Endothelial cell of umbilical vein (primary cell): ENCODE measurements at places on chromosomes 11 and 22. TPM values are rescaled to one million over a fixed set of nuclear protein-coding genes. Genes with fewer than 3 reads are reported as not detected.

DNA sequence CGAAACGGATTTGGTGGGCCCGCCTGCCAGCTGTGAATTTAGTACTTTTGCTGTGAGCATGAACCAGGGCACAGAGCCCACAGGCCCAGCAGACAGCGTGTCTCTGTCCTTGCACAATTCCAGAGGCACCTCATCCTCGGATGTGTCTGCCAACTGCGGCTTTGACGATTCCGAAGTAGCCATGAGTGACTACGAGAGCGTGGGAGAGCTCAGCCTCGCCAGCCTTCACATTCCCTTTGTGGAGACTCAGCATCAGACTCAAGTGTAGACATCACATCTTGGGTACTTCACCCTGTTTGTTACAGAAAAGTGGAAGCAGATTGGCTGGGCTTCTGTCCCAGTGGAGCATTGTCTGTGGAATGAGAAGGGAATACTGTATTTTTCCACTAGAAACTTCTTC lies 78.6 kb upstream of the MTNR1B start:
- H3K4me1 ChIP-seq: no peaks in the 10 kb centered on the region
- no peak for DNase-seq
- H3K27me3 ChIP-seq: no peaks in the 10 kb centered on the region
- H3K27ac ChIP-seq: no peak overlapping the region
- H3K4me3 ChIP-seq: no peak overlapping the region
- H3K36me3 ChIP-seq: no peaks in the 10 kb centered on the region

GRCh38 chr11:110095554-110095953 lies 2.4 kb downstream of the ZC3H12C start:
- H3K4me3 ChIP-seq: no peak overlapping the region
- no peaks in the 10 kb centered on the region for H3K27me3 ChIP-seq
- H3K27ac ChIP-seq: peak overlapping the region; percentile 42
- peaks cover 29% of the 10 kb centered on the region for H3K4me1 ChIP-seq
- no peaks in the 10 kb centered on the region for H3K36me3 ChIP-seq
- no peak for DNase-seq

- no peak overlapping the region for H3K4me3 ChIP-seq
- H3K27me3 ChIP-seq: no peaks in the 10 kb centered on the region
- H3K27ac ChIP-seq: peak overlapping the region; percentile 72
- DNase-seq: peak; percentile 85
- no peaks in the 10 kb centered on the region for H3K36me3 ChIP-seq
Observed at GRCh38 chr11:33942954-33943353, 51.1 kb upstream of the LMO2 start.

DNA sequence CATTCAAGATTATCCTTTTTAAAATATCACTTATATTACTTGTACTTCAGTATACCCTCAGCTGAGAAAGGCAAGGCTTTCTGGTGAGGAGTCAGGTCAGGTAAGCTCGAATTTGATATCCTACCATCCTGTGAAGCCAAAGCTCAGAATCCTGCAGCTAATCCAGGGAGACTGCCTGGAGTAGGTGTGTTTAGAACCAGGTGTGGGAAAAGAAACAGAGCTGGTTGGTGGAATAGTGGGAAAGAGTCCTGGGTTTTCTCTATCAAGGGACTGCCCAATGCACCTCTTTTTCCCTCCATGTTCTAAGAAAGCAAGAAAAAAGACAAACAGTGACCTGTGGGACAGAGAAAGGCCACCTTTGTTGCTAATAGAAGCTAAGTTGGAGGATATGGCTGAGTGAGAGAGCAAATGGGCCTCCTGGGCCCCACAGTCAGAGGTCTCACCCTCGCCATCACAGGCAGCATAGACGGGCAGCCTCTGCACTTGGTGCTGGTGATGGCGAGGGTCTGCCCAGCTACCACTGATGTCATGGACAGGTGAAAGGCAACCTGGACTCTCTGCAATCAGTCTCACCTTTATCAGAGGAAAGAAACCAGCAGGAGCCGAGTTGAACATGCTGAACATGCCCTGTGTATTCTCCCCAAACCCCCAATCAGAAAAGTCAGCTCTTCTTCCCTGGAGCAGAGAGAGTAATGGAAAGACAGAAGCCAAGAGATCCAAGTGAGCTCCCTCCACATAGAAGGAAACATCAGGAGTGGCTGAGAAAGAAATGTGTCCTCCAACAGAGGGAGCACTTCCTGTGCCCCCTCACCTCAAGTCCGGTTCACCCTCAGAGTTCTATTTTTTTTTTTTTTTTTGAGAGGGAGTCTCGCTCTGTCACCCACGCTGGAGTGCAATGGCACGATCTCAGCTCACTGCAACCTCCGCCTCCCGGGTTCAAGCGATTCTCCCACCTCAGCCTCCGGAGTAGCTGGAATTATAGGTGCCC lies 491.3 kb downstream of the BUD13 start:
- H3K36me3 ChIP-seq: no peaks in the 10 kb centered on the region
- H3K27ac ChIP-seq: no peak overlapping the region
- DNase-seq: no peak
- no peaks in the 10 kb centered on the region for H3K4me1 ChIP-seq
- H3K27me3 ChIP-seq: no peaks in the 10 kb centered on the region

DNA sequence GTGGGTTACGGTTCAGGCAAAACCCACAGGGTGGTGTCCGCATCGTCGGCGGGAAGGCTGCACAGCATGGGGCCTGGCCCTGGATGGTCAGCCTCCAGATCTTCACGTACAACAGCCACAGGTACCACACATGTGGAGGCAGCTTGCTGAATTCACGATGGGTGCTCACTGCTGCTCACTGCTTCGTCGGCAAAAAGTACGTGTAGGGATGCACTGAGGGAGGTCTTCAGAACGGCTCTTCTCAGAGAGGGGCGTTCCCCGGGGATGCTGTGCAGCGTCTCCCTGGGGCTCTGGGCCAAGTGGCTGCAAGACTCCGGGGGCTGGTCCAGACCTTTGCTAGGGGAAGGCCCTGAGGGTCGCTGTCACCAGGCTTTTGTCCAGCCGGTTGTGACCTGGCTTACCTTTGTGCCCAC lies 1.3 kb downstream of the ACR start:
- H3K27me3 ChIP-seq: no peaks in the 10 kb centered on the region
- H3K27ac ChIP-seq: no peak overlapping the region
- no peaks in the 10 kb centered on the region for H3K36me3 ChIP-seq
- no peak overlapping the region for H3K4me3 ChIP-seq

DNA sequence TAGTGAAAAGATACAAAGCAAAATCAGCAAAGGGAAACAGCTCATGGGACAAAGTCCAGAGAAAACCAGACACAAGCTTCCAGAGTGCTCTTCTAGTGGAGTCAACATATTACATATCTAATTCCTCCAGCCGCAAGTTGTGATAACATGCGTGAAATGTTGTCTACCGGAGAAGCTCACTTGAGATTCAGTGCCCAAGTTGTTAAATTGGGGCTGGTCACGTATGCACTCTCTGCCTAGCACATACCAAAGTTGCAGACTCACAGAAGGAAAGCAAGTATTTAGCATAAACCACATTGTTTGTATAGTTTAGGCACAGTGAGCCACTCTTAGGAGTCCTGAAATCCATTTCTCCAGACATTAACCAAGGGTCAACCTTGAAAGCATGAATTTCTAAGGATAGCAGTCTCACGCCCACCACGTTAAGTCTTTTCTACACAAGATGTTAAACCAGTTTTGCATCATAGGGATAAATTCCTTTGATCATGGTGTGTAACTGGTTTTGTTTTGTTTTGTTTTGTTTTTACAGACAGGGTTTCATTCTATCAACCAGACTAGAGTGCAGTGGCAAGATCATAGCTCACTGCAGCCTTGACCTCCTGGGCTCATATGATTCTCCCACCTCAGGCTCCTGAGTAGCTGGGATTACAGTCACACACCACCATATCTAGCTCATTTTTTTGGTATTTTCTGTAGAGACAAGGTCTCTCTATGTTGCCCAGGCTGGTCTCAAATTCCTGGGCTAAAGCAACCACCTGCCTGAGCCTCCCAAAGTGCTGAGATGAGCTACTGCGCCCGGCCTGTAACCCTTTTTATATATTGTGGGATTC lies 39.5 kb upstream of the EP300 start:
- DNase-seq: no peak
- H3K27ac ChIP-seq: no peak overlapping the region
- no peaks in the 10 kb centered on the region for H3K27me3 ChIP-seq
- H3K4me1 ChIP-seq: peaks cover 7% of the 10 kb centered on the region
- no peaks in the 10 kb centered on the region for H3K36me3 ChIP-seq

DNA sequence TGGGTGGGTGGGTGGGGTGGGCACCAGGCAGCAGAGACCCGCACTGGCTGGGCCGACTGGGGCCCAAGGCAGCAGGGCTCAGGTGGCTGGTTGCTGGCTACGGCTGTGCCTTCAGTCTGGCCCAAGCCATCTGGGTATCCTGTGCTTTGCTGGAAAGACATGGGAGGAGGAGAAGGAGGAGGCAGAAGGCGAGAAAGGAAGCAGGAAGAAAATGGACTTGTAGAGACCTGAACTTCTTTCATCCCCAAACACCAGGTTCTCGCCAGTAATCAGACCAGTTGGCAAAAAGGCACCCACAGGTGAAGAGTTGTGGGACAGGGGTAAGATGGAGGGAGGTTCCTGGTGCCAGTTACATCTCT lies 78.8 kb downstream of the IGLL1 start:
- H3K4me3 ChIP-seq: no peak overlapping the region
- H3K27me3 ChIP-seq: no peaks in the 10 kb centered on the region
- H3K27ac ChIP-seq: no peak overlapping the region
- no peaks in the 10 kb centered on the region for H3K36me3 ChIP-seq
- DNase-seq: no peak
- no peaks in the 10 kb centered on the region for H3K4me1 ChIP-seq

DNA sequence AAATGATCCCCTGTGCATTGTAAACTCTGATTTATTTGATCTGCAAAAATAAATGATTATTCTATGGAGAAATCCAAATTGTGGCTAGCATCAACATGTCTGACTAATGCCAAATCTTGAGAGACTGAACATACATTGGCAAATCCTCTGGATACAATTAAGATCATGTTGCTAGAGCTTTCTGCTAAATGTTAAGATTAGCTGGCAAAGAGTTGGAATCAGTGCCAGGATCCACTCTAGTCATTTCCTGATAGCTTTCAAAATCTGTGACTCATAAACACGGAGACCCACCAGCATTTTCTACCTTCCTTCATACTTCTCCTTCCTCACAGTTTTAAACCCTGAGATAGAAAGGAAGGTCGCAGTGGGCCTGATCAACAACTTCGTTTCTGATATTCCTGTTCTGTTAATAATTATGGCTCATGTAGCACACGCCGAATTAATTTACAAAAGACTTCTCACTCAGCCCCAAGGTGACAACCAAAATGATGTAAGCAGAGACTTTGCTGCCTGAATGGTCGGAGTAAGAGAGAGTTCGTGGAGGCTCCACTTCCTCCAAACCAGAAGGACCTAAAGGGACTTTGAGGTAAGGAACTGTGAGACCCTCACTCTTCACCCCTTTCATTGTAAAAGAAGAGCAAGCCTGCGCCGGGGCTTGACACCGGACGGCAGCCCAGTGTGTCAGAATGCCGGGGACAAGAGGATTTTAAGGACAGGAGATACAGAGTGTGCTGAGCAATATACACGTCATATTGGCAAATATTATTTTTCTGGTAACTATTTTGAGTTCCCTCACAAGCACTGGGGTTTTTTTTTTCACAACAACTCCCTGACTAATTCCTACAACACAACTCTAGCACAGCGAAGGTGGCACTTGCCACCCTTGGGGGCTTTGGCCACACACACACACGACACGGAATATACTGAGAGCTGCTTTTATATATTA lies 42.0 kb downstream of the SERPINH1 start:
- H3K4me3 ChIP-seq: peak overlapping the region; percentile 40
- no peaks in the 10 kb centered on the region for H3K36me3 ChIP-seq
- no peaks in the 10 kb centered on the region for H3K27me3 ChIP-seq
- DNase-seq: peak; percentile 92
- peaks cover 24% of the 10 kb centered on the region for H3K4me1 ChIP-seq
- H3K27ac ChIP-seq: peak overlapping the region; percentile 88

- peak overlapping the region; percentile 85 for H3K27ac ChIP-seq
- H3K4me3 ChIP-seq: peak overlapping the region; percentile 81
- H3K4me1 ChIP-seq: peaks cover 57% of the 10 kb centered on the region
Observed at GRCh38 chr11:65610404-65610803, 3.6 kb downstream of the MAP3K11 start.

- no peaks in the 10 kb centered on the region for H3K27me3 ChIP-seq
- no peak for DNase-seq
- no peak overlapping the region for H3K27ac ChIP-seq
- no peaks in the 10 kb centered on the region for H3K4me1 ChIP-seq
- no peak overlapping the region for H3K4me3 ChIP-seq
Observed at GRCh38 chr11:117673602-117674001, 123.4 kb downstream of the DSCAML1 start.

DNA sequence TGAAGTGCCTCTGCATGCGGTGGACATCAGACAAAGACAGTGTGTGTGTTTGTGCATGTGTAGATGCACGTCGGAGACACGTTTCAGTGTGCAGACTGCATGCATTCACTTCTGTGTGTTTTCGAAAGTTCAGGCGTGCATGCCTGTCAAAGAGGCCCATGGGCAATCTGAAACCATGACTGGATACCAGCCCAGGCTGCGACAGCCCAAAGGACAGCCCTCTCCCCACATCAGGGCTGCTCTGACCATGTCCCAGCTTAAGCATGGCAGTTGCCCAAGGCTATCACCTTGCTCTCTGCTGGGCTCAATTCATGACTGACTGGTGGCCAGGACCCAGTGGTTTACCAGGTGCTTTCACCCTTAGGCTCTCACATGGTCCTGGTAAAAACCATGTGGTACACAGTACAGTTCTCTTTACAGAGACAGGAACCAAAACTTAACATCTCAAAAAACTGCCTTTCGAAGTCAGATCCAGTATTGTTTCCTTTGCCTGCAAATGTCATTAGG lies 423.7 kb upstream of the CADM1 start:
- H3K4me1 ChIP-seq: no peaks in the 10 kb centered on the region
- H3K27ac ChIP-seq: no peak overlapping the region
- H3K4me3 ChIP-seq: no peak overlapping the region

DNA sequence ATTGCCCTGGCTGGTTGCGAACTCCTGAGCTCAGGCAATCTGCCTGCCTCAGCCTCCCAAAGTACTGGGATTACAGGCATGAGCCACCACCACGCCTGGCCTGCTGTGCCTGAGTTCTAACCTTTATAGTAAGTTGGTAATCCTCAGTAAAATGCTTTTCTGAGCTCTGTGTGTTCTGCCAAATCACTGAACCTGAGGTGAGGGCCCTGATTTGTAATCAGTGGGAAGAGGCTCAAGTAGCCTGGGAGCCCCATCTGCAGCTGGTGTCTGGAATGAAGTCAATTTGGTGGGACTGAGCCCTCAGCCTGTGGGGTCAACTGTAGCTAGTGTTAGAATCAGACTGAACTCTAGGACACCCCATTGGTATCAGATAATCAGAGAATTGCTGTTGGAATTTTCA lies 72.6 kb upstream of the PARVG start:
- no peak overlapping the region for H3K27ac ChIP-seq
- no peak overlapping the region for H3K4me3 ChIP-seq
- peaks cover 7% of the 10 kb centered on the region for H3K36me3 ChIP-seq
- no peaks in the 10 kb centered on the region for H3K4me1 ChIP-seq
- H3K27me3 ChIP-seq: no peaks in the 10 kb centered on the region

The GAS2 gene
- total RNA-seq: 0.37 and 0.88 TPM in 2 replicates

The TSSK2 gene
- not detected in 2 replicates for total RNA-seq

The MRGPRG gene
- not detected in 2 replicates for total RNA-seq

The CBLIF gene
- not detected in 2 replicates for total RNA-seq

The OR5A1 gene
- total RNA-seq: not detected in 2 replicates

The CABP7 gene
- not detected in 2 replicates for total RNA-seq
